ENCODE measurements at places on chromosomes 16 and 17.

DNA sequence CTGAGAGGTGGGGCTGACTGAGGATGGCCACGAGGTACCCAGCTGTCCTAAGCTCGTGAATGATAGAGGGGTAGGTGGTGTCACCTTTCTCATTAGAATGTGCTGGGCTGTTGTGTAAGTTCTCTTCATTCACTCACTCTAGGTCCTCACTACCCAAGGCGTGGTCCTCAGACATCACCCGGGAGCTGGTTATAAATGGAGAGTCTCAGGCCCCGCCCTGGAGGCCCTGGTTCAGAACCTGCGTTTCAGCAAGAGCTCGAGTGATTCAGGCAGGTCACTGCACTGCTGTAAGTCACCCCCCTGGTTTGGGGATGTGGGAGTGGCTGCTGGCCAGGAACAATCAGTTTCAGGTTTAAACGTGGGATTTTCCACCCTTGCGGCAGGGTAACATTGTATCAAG is 139.8 kb downstream of the FOXL1 start:
- no peak for DNase-seq

GRCh38 chr17:21214777-21215541 is 998 bp upstream of the TMEM11 start:
- no peak for DNase-seq

DNA sequence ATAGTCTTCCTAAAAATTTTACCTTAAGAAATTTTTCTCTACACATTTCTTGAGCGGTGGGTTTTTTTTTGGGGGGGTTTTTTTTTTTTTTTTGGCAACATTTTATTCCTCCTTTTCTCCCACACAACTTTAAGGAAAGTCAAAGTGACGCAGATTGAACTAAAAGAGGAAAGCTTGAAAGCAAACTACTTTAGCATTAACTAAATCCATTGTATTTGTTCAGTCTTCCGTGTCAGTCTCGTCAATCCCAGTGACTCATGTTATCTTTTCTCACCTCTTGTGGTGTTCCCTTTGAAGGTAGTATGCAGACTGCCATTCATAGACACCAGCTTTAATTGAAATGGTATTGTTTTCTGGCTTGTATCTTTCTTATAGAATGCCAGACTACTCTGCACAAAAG is 39.3 kb downstream of the TADA2A start:
- no peak for DNase-seq

DNA sequence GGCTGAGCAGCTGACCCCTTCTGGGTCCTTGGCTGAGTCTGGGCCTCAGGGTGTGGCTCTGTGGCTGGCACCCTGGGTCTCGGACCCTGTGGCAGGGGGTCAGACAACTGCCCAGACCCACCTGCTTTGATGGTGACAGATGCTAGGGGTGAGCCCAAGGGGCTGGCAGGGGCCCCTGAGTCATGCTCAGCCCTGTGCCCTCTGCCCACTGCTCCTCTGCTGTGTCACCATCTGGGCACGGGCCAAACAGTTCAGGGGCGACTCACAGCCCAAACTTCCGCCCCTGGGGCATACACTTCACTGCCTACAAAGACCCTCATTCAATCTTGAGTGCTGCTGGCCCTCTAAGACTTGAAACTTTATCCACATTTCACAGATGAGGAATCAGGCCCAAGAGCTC is 5.7 kb downstream of the ADGRG1 start:
- DNase-seq, result no peak

GRCh38 chr17:64388961-64389565 is 1.6 kb downstream of the PECAM1 start:
- no peak for DNase-seq

DNA sequence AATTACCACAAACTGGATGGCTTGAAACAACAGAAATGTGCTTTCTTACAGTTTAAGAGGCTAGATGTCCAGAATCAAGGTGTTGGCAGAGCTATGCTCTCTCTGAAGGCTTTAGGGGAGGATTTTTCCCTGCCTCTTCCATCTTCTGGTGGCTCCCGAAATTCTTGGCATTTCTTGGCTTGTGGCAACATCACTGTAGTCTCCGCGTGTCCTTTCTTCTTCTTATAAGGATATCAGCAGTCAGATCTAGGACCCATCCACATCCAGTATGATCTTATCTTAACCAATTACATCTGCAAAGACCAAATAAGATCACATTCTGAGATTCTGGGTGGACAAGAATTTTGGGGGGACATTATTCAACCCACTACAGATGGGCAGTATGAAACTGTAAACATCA is 119.2 kb upstream of the PMFBP1 start:
- DNase-seq, result no peak

DNA sequence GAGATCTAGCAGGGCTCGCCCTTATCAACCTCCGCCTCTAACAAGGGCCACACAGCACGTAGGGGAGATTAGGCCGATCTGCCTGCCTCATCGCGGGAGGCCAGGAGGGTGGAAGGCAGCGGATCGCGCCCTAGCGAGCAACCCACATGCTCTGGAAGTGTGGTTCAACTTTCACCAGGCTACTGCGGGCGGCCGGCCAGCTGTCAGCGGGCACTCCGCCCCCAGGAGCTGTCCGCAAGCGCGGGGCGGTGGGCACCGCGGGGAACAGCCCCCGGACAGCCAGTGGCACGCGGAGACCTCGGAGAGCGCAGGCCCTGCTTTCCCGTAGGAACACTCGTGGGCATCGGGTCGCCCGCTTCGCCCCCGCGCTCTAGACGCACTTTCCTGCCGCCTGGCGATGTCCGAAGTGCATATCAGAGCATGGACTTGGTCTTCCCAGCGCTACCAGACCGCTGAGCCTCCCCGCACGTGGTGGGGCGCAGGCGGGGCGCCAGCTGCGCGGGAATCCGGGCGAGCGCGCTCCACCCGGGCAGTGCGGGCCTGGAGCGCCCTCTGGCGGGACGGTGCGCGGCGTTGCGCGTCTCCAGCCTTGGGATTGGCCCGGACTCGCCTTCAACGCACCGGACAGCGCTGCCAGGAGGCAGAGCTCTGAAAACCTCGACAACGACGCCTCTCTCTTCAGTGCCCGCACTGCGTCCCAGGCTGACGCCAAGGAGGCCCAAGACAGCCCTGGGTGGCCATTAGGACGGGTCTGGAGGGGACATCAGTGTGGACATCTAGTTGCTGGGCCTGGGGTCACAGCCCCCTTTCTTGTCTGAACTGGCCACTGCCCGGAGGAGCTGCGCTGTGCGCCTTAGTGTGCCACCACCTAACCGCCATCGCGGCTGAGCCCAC is 3.6 kb upstream of the ZNHIT3 start:
- peak; percentile 73 for DNase-seq

DNA sequence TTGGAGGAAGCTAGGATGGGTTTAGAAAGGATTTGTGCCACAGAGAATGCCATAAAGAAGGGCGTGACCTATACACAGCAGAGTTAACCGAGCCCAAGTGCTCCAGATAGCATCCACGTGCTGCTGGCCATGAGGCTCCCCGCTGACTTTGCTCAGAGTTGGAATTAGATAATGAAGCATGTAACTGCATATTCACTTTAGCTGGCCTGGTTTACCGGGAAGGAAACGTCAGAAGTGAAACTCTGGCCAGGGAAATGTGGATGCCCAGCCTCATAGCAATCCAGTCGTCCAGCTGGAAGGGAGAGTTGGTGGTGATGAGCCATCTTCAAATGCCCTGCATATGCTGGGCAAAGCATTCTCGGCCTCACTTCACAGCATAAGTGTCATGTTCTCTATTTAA is 6.1 kb downstream of the KRT35 start:
- no peak for DNase-seq

DNA sequence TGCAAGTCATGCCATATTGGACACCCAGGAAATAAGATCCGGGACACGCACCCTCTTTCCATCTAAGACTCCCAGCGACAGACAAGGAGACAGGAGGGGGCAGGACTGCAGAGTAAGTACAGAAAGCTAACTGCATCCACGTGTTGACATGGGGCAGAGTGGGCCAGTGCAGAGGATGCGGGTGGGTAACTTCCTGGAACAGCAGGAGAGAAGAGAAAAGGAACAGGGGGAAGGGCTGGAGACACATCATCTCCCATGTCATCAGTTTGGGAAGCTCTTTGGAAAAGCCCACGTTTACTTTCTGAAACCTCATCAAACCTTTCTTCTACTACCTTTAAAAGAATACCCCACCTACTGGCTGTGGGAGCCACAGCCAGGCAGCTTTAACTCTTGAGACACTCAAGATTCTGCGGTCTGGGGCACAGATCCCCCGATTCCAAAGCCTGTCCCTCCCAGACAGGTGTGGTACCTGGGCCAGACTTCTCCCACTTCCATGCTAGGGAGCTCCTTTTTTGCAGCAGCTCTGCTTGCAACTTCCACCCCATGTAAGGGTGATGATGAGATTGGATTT is 273.5 kb upstream of the RPL38 start:
- no peak for DNase-seq

DNA sequence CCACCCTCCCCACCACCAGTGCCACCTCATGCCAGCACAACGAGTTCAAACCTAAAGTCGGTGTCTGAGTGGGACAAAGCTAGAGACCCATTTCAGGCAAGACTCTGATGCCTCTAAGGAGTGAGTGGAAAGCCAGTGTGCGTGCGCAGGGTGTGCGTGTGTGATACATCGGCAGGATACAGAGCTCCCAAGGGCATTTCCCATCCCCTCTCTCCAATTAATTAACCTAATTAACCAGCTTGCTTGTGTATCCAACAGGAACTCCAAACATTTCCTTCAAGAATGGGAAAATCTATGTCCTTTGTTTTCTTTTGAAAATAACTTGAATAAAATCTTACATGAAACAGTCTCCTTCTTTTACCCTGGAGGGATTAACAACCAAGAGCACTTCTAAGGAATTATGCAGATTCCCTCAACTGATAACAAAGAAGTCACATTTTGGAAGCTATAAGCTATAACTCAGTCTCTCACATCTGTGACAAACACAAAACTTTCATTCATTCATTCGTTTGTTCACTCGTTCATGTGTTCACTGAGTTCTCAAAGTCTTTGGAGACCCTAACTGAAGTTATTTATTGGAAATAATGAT is 9.9 kb downstream of the ATPAF2 start:
- DNase-seq, result no peak

DNA sequence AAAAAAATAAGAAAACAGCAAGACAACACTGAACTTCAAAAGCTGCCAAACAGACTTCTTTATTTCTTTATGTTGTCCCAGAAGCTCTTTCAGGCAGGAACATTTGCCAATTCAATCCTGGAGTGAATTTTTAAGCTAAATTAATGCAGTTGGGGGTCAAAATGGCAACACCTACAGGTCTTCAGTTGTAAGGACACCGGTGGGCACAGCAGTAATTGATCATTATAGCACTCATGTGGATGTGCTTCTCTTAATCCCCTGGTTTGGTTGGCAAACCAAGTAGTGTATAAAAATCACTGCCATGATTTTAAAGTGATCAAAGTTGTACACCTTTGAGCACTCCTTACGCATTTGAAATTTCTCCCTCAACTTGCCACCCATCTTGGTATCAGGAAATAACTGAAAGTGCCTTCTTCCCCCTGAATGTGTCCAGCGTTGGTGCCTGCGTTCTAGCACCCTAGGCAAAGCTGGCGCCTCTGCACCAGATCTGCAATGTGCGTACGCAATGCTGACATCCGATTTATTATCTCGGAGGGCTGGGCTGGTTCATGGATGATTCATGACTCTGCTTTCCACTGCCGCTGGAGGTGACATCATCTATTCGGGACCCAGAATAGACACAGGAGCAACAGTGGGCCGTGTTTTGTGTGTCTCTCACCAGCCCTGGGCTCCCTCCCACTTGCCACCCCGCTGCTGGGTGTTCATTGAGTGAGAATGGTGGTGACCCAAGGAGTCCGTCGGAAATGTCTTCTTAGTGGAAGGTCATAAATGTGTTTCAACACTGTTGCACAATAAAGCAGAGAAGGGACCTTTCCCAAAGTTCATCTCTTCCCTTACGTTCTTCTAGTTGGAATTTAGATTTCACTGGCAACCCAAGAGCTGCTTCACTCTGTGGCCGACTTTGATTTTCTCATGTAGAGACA is 203.4 kb downstream of the CCDC182 start:
- DNase-seq, result no peak

GRCh38 chr17:82184761-82185160 is 27.9 kb downstream of the CCDC57 start:
- DNase-seq, result no peak

GRCh38 chr16:59164461-59164860 is 430.3 kb upstream of the GOT2 start:
- DNase-seq, result no peak

- DNase-seq, result no peak
Observed at GRCh38 chr17:45367216-45367615, 50.4 kb upstream of the MAP3K14 start.

- DNase-seq, result no peak
Observed at GRCh38 chr16:84047626-84048025, 5.0 kb upstream of the SLC38A8 start.

GRCh38 chr16:3938471-3938842 is 57.9 kb upstream of the CREBBP start:
- DNase-seq, result no peak

DNA sequence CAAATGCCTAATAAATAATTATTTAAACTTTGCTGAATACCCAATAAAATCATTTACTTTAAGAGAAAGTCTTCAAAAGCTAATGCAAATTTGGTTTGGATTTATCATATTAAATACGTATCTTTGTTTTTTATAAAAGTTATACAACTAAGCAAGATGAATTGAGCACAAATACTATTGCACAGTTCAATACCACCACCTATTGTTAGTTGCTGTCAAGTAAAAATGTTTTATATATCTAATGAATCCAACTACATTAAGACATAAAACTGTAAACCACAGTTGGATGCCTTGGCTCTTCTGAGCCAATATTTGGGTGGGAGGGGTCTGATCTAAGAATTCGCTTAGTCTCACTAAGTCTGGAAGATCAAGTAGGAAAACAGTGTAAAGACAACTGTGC is 7.7 kb downstream of the FBXL20 start:
- DNase-seq, result no peak

GRCh38 chr17:83119987-83120864 is 40.8 kb downstream of the METRNL start:
- no peak for DNase-seq

GRCh38 chr16:3822366-3823045 is 58.0 kb downstream of the CREBBP start:
- DNase-seq, result no peak

GRCh38 chr16:4660454-4661007 is 32.8 kb upstream of the NUDT16L1 start:
- DNase-seq, result peak; percentile 62

- no peak for DNase-seq
Observed at GRCh38 chr16:64900019-64900418, 221.8 kb downstream of the CDH11 start.

- DNase-seq, result no peak
Observed at GRCh38 chr17:14875557-14876412, 389.3 kb downstream of the PMP22 start.

- DNase-seq, result no peak
Observed at GRCh38 chr17:41258406-41258805, 3.2 kb downstream of the KRTAP9-9 start.
